ENCODE measurements at places on chromosomes 4 and X.
A peak's percentile ranks its signal among the peaks of the same experiment; 100 is the strongest.

GRCh38 chrX:71532078-71532752, 689 bp upstream of the OGT start:
- DNase-seq: no peak

- peak; percentile 50 for DNase-seq
These were observed 1.5 kb upstream of the NEIL3 start for GRCh38 chr4:177308125-177308524.

DNA sequence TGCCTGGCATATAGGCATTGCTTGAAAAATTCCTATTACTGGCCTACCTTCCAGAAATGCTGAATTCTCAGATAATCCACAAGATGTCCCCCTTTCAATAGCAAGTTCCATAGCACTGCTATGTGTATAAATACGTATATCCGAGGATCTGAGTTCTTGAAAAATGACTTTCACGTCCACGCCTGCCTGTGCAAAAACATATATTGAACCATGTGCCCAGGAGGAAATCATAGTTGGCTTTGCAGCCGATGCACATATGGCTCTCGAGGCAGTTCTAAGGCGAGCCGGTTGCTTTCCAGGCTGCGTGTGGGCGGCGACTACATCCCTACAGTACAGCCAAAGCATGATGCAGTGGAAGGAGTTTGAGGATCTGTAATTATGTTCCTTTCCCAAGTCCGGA, 55.4 kb upstream of the ESX1 start:
- DNase-seq: peak; percentile 34

DNA sequence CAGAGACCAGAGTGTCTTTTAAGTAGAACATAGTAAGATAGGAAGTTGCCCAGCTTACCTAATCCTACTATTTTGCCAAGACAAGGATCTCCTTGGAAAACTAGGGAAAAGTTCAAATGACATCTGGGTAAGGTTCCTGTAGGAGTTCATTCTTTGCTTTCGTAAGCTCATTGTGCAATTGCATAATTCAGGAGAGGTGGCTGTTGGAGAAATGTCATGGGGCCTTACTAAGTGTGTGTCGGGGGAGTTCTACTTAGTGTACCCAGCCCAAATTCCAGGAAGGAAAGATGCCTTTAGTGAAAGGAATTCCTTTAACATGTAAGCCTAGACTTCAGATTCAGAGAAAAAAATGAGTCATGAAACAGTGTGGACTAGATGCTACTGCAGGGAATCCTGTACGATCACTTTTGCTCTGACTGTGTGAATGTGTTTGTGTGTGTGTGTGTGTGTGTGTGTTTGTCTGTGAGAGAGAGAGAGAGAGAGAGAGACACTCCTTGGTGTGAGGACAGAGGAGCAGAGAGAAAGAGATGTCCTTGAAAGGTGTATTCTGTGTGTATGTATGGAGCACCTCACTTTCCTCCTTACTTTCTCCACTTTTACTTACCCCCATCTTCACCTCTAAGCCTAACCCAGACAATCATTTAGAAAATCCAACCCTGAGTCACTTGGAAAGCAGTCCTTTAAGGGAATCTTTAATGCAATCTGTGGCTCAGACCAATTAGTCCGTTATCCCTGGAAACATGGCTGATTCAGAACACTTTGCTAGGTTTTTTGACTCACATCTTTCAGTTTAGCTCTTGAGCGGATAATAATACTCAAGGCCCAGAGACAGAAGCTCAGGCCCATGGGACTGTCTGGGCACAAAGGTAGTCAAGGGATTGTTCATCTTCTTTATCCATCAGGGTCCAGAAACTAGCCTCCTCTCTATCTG, 114.5 kb upstream of the ACSL4 start:
- peak; percentile 67 for DNase-seq

- DNase-seq: no peak
These were observed 30.2 kb upstream of the LGI2 start for GRCh38 chr4:25060963-25061340.

- DNase-seq: peak; percentile 72
These were observed 47.2 kb downstream of the SLC34A2 start for GRCh38 chr4:25702848-25703247.

DNA sequence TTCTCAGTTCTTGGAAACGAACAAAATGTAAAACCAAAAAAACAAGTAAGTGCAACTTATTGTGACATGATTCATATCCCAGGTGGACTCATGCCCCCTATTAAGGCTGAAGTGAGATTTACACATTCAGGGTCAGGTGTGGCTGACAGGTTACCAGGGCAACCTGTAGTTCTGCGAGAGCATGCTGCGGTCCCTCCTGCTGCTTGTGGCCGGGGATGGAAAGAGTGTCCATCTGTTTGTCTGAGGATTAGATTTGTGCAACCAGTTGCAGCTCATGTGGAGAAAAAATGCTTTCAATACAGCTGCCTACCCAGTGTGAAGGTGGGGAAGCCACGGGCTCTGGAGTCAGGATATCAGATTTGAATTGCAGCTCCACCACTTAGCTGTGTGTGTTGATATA, 78.8 kb downstream of the FAM184B start:
- DNase-seq: no peak

DNA sequence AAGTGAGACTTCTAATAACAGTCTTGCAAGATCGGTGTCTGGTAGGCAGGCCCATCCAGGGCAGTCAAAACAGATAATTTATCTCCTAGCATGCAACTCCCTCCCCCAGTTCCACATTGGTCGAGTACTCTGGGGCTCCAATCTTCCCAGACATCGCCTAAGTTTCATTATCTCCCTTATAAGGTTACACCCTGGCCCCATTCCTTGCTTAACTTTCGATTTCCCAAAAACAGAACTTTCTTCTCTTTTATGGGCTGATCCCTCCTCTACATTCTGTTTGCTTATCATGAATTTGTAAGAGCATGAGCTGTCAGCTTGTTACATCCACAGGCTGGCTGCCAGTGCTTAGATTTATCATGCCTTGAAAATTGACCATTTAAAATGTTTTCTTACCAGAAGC, 471.3 kb downstream of the TECRL start:
- no peak for DNase-seq

GRCh38 chrX:114097427-114097826, 486.5 kb upstream of the HTR2C start:
- no peak for DNase-seq

DNA sequence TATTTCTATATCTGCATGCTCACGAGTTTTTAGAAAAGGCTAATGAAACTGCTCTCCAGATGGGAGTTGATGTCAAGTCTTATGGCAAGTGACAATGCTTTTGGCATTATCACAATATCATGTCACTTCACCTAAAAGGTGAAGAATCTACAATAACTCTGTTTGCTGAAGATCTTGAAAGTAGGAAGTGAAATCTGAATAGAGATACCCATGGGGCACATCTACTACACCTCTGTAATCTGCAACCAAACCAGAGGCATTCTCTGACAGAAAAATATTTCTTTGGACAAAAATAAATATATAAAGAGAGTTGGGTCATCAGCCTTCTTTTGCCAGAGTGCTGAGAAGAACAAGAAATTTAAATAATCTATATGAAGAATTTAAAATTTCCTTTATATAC, 3.9 kb upstream of the VAMP7 start:
- no peak for DNase-seq

DNA sequence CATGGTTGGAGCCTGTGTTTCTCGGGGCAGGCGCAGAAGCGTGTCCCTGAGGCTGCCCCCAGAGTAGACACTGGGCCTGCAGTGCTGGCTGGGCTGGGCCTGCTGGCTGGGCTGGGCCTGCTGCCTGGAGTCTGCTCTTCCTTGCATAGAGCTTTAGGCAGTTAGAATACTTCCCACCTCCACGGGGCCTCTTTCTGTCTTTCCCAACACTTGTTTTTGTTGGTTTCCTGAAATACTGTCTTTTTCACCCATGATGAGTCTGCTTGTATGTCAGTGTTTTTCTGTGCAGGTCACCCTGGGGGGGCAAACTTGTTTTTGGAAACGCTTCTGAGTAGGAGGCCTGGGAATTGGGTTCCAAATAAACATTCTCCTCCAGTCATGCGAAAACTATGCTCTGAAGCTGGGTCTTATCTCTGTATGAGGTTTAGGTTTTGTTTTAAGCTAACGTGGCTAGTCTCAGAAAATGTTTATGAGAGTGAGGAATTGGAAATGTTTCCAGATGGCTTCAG, 32.2 kb downstream of the TRMT44 start:
- peak; percentile 90 for DNase-seq

DNA sequence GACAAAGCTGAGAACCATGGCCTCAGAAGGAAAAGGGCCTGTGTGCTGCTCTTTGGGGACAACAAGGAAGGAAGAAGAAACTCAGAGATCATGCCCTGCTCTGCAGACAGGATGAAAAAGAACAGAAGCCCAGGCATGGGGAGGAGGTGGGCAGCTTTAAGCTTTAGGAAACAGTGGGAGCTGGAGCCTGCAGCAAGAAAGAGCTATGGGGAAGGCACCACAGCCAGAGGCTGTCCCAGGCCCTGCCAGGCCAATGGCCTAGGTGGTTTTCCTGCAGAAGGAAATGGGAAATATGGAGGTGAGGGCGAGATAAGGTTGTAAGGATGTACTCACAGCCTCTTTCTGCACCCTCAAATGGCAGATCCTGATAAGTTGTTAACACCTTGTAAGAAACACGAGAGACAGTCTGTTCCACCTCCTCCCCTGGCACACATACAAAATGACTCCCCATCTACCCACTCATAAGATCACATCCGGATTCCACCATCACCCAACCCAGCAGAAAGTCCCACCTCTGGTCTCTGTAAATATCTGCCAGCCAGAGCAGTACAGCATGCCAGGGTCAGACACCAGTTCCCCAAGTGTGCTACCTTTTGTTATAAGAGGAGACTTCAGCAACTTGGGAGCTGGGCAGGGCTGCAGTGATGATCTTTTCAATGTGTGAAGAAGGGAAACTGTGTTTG, 105.2 kb downstream of the RTL5 start:
- no peak for DNase-seq

GRCh38 chrX:120111611-120112010, 4.1 kb downstream of the RHOXF1 start:
- DNase-seq: no peak

- no peak for DNase-seq
These were observed 109.3 kb downstream of the MAGEC2 start for GRCh38 chrX:142095651-142096245.

- peak; percentile 49 for DNase-seq
These were observed at the start of gene C4orf36 for GRCh38 chr4:86891762-86892635. Gene C4orf36 (minus strand): TSS chr4:86892422. CDS start chr4:86891520, 902 bp downstream.

- no peak for DNase-seq
These were observed 84.0 kb downstream of the PABPC4L start for GRCh38 chr4:134117392-134118183.

DNA sequence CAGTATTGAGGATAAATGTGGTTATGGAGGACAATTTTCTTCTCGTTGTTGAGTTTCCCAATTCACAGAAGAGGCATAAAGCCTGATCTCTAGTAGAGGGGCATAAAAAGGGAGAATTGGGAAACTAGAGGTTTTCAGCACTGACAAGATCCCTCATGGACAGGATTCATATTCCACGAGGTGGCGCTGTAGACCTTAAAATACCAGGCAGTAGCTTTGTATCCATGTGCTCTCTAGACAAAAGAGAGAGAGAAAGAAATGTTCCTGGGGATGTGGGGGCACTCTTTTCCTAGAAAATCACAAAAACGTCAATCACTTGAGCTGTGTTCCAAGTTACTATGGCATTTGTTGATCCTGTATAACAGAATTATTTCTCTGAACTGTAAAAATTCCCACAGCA, 128.3 kb downstream of the MAGEE1 start:
- no peak for DNase-seq
